Activated effector memory CD4-positive, alpha-beta T cell treated with anti-CD3 and anti-CD28 coated beads, Interleukin-2, amount 50 U/mL, for 16 hours (primary cell): ENCODE measurements at places on chromosomes 7 and 10.
A peak's percentile ranks its signal among the peaks of the same experiment; 100 is the strongest.

- DNase-seq, result peak; percentile 80
Observed at GRCh38 chr7:150476819-150477631, 26.6 kb downstream of the GIMAP8 start.

GRCh38 chr7:77553123-77553522, 16.0 kb downstream of the PTPN12 start:
- no peak for DNase-seq

DNA sequence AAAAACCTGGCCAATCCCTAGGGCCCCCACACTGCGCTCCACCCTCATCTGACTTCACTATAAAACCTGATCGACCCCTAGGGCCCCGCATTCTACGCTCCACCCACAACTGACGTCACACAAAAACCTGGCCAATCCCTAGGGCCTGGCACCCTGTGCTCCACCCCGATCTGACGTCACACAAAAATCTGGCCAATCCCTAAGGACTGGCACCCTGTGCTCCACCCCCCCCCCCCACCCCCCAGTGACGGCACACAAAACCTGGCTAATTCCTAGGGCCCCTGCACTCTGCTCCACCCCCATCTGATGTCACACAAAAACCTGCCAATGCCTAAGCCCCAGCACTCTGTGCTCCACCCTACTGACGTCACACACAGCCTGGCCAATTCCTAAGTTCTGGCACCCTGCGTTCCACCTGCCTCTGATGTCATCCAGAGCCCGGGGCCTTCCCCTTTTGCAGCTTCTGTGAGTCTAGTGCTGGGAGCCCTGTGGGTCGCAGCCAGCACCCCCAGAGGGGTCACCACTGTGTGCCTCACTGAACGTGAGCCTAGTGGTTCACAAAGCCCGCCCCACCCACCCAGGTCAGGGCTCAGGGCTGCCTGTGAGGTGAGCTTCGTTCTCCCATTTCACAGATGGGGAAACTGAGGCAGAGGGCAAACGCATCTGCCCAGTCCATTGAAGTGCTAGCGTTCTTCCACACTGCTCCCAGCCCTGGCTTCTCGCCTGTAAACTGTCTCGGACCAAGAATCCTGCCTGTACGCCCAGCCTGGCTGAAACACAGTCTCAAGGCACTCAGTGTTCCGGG, 40.6 kb downstream of the MICALL2 start:
- DNase-seq, result no peak

DNA sequence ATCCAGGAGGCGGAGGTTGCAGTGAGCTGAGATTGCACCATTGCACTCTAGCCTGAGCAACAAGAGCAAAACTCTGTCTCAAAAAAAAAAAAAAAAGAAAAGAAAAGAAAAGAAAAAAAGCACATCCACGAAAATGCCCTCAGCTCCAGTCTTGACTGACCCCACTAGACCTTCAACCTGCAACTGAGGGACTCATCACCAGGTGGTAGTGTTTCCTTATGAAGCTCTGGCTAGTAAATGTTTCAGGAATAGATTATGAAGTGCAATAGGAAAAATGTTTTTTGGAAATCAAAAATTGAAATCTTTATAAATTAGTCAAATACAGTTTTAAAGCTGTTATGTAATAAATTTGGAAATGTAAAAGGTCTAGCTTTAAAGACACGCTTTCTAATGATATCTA, 22.4 kb downstream of the TLL2 start:
- DNase-seq, result no peak

- no peak for DNase-seq
Observed at GRCh38 chr10:19014034-19014433, 34.6 kb upstream of the MALRD1 start.

GRCh38 chr10:20931156-20931795, 34.2 kb upstream of the NEBL start:
- no peak for DNase-seq

DNA sequence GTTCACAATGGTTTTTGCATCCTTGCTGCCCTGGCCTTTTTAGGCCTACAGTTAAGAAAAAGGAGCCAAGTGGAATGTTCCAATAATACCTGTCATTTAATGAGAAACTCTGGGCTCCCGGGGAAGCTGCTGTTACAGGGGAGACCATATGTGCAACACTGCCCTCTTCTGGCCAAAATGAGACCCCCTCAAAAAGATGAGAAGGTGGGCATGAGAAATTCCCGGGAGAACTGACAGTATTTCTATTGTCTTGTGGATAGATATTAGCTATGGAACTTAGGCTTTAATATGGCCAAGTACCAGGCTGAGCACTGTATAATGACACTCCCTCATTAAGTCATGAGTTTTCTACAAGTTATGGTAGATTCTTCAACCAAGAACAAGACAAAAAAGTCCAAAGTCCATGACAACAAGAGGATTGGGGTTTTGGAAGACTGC, 99.4 kb downstream of the CCDC3 start:
- peak; percentile 66 for DNase-seq

- DNase-seq, result no peak
Observed at GRCh38 chr7:108372618-108373017, 83.6 kb downstream of the NRCAM start.

GRCh38 chr7:79050603-79051002, 402.9 kb downstream of the MAGI2 start:
- no peak for DNase-seq

DNA sequence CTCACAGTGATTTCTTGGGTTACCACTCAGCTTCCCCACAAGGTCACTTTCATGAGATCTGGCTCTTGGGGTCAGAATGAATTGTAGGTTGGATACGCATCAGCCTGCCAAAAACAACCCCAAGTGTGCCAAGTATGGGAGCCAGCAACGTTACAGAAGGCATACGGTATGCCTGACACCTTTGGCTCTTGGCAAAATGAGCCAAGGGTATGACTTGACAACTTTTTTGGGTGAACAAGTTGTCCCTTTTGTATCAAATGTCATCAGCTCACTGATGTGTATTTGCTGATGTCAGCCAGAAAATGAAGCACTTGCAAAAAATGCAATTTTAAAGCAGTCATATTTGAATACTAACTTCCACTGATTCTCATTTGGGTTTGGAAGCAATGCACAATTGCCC, 168.4 kb downstream of the CACNB2 start:
- DNase-seq, result no peak

- DNase-seq, result peak; percentile 68
Observed at GRCh38 chr10:72328045-72328828, 26.5 kb downstream of the DNAJB12 start.

- DNase-seq, result no peak
Observed at GRCh38 chr10:58998924-58999713, 177.3 kb upstream of the PHYHIPL start.

- DNase-seq, result no peak
Observed at GRCh38 chr7:70694434-70694970, 437.4 kb upstream of the GALNT17 start.

DNA sequence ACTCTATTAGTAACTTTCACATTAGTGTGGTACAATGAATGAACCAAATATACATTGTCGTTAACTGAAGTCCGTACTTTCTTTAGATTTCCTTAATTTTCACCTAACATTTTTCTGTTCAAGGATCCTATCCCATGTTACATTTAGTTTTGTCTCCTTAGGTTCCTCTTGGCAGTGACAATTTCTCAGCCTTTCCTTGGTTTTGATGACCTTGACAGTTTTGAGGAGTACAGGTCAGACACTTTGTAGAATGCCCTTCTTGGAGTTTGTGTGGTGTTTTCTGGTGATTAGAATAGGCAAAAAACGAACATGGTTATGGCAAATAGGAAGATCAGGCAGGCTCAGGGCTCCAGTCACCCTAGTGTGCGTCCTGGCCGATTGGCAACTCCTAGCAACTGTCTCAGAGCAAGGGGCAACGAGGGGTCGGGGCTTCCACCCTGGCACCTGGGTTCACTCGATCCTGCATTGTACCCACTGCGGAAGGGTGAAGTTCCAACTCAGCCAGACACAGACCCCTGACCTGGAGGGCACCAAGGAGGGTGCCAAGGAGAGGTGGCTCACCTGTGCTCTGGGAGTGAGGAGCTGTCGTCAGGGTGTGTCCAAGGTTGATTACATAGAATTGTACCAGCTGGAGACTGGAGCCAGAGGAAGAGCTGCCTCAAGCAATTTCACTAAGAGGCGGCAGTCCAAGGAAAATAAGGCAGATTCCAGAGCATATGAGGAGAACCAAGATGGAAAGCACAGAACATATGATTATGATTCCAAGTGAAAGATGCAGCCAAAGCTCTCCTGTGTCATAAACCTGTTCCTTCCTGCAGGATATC, 37.5 kb downstream of the PAPSS2 start:
- no peak for DNase-seq

GRCh38 chr10:31836569-31837406, 91.8 kb downstream of the ARHGAP12 start:
- DNase-seq, result no peak

DNA sequence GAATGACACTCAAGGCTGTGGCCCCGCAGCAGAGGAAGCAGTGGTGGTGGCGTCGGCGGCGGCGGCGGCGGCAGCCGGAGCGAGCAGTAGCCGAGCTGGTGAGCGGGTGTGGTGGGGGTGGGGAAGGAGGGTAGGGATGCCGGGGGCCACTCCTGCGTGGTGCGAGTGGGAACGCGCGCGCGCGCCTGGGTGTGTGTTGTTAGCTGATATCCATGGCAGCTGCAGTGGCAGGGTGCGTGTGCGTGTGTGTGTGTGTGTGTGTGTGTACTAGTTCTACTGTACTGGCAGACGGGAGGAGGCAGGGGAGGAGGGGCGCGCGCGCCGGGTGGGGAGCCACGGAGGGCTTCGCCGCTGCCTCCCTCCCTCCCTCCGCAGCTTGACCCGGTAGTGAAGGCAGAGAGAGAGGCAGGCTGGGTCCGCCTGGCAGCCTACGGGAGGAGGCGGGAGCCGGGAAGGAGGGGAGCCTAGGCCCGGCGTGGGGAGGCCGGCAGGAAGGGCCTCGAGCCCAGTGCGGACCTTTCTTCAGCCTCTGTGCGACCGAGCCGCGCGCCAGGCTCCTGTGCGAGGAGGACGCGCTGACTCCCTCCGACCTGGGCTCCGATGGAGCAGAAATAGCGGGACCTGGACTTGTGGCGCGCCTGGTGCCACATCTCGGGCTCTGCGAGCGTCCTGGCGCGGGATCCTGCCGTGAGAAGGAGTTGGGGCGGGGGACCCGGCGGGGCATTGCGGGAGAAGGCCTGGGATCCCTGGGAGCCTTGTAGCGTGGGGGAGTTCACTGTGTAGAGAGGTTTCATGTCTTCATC, at the start of gene MAGI2:
Gene MAGI2 (minus strand): TSS at position 110 of the 803 bp plus-strand sequence. CDS start 347 bp downstream, outside the sequence.
- DNase-seq, result peak; percentile 58

GRCh38 chr10:1538121-1538520, 199.2 kb downstream of the ADARB2 start:
- DNase-seq, result peak; percentile 45

DNA sequence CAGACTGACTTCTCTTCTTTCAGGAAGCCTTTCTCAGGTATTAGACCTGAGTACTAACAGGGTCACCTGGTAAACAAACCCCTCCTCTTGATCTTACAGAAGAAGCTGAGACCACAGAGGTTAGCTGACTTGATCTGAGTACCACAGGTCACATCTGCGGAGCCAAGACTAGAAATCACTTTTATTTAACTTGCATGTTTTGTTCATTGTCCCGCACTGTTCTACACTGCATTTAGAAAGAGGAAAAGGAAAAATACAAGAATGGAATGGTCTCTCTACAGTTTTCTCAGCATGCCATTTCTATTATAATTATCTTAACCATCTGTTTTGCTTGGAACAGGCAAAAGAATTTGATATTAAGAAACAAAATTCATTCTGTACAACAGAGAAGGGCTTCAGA, 245.6 kb upstream of the ETV1 start:
- DNase-seq, result no peak

DNA sequence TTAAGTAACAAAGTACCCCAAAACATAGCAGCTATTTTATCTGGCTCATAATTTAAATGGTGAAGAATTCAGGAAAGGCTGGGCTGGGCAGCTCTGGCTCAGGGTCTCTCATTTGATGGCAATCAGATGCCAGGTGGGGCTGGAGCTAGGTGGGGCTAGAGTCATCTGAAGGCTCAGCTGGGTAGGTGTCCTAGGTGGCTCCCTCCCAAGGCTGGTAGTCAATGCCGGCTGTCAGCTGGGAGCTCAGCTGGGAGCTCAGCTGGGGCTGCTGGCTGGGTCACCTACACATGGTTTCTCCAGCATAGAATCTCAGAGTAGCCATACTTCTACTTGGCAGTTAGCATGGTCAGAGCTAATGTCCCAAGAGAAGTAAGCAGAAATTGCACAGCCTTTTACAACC, 34.1 kb downstream of the OSBPL3 start:
- no peak for DNase-seq

- peak; percentile 89 for DNase-seq
Observed at GRCh38 chr7:155206318-155207020, 91.2 kb upstream of the INSIG1 start.

DNA sequence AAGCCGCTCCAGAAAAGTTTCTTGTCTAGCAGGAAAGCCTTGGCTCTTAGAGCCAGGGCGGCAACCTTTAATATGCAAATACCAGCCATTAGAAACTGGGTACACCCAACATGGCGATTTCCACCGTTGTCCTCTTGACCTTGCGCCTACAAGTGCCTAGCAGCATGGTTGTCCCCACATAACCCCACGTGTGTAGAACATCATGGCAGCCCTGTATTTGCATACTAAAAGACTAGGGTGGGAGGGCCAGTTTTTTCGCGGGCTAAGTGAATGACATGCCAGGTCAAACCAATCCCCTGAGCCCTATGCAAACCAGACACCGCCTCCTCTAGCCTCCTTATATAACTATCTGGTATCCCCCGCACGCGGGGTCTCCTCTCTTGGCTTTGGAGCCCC, 58.4 kb upstream of the FZD8 start:
- DNase-seq, result no peak

- no peak for DNase-seq
Observed at GRCh38 chr7:155457544-155458110, 302 bp upstream of the EN2 start.

DNA sequence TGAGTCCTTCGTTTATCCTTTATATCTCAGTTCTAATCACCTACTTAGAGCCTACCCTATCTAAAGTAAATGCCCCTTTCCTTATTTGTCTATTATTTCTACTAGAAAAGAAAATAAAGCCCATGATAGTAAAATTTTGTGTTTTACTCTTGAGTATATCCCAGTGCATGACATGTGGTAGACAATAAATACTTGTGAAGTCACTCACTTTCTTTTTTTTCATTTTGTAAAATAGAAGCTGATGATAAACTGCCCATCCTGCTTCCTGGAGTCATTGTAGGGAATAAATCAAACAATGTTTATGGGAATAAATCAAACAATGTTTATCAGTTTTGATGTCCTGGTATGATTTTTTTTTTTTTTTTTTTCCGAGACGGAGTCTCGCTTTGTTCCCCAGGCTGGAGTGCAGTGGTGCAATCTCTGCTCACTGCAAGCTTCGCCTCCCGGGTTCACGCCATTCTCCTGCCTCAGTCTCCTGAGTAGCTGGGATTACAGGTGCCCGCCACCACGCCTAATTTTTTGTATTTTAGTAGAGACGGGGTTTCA, 36.1 kb downstream of the BTRC start:
- no peak for DNase-seq

GRCh38 chr7:2012044-2012900, 220.5 kb downstream of the MAD1L1 start:
- DNase-seq, result peak; percentile 56

DNA sequence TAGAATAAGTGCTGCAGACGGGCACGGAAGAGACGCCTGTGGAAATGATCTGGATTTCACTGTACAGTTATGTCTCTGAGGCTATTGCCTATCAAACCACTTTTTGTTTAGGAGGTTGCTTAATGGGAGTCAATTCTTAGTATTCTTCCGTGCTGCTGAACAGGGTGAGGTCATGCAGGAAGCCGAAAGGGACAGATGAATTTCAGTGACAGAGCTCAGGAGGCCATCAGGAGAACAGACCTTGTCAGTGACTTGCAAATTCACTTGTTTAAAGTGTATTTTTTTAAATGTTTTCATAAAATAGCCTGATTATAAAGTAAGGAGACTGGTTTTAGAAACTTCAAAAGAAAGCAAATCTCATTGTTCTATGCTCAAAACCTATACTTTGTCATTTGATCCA, 58.9 kb downstream of the XRCC2 start:
- no peak for DNase-seq

- DNase-seq, result no peak
Observed at GRCh38 chr10:47060993-47061500, 149.8 kb downstream of the PTPN20 start.
